ENCODE measurements at places on chromosomes 7 and 10. TPM values are rescaled to one million over a fixed set of nuclear protein-coding genes. Genes with fewer than 3 reads are reported as not detected.

DNA sequence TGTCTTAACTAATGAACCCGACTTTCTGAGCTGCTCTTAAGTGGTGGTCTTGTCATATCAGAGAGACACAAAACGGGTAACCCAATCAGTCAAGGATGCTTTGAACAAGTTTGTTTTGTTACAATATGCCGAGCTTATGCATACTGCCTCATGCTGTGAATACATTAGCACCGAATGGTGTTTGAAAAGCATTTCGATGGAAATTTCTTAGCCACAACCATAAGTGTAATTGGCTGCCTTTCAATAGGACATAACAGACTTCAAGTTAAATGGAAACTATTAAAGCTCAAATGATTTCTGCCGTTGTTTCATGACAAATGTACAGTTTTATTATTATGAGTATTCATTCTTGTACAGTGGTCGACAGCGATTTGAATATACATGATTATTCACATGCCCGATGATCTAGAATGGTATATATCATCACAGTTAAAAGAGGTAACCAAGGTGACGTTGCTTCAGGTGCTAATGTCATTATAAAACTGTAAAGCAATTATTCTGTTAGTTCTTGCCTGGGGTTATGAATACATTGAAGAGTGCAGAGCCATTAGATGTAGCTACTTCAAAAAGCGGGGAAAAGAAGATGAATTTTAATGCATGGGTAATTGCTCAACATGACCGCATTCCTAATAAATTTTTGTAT is 118.8 kb downstream of the EBF3 start:
- DNase-seq = no peak

The CHAT gene
- total RNA-seq = not detected

DNA sequence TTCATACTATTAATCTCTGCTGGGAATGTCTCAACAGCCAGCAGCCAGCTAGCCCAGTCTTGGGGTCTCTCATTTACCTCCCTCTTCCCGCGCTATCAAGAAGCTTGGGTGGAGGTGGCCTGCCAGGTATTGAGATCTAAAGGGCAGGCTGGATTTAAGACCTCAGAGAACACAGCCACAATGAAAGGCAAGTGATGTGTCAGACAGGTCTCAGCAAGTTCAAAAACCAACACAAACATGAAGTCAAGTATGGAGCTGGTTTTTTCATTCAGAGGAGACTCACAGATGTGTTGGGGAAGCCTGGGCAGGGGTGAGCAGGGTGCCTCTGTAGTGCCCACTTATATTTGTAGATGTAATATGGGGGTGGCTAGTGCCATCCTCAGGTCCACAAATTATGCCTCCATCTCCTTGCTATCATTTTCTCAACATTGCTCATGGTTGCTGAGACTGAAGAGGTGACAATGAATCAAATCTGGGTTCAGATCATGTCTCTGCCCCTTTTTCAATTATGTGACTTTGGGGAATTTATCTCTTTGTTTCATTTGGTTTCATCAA is 27.7 kb upstream of the CROT start:
- DNase-seq = no peak

The BTBD16 gene
- 2.7 TPM for total RNA-seq

- DNase-seq = no peak
Measured at GRCh38 chr7:24914465-24914859, 65.5 kb downstream of the OSBPL3 start.

GRCh38 chr7:153017223-153017622 is 257.7 kb downstream of the ACTR3B start:
- DNase-seq = peak; percentile 28

The XRCC2 gene
- total RNA-seq = 0.25 TPM

All from lower leg skin (tissue), 4 donors.